ENCODE measurements at places on chromosomes 13 and 19.
A peak's percentile ranks its signal among the peaks of the same experiment; 100 is the strongest.

DNA sequence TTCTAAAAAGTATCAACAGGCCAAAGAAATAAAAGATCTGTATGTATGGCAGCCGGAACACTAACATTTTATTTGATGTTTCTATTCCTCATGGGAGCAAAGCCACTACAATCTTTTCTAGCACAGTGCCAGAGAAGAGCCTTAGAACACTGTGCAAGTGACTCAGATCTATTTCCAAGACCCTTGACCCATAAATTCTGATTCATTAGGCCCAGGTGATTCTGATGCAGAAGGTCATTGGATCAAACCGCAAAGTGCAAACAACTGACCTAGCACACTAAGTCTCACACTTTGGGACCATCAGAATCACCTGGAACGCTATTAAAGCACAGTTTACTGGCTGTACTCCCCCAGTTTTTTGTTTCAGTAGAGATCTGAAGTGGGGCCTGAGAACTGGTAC lies 87.6 kb downstream of the MYCBP2 start:
- DNase-seq, result no peak

GRCh38 chr19:49803529-49803856 lies 9.6 kb downstream of the FUZ start:
- no peak for DNase-seq

- DNase-seq, result no peak
These were observed 344.9 kb upstream of the KLF12 start for GRCh38 chr13:74479124-74479523.

DNA sequence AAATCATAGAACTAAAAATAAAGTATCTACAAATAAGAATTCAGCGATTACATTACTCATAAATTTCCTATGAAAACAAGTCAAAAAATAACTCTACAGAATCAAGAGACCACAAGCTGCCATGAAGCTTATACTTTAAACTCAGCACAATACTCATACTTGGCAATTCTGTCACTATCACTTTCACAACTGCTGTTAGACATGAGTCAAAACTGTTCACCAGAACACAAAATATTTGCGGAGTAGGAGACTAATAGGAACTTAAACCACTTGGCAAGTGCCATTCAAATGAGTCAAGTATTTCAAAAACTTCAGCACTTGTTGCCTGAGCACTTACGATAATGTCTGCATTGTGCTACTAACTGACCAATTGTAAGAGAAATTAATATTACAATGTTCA lies 387.8 kb upstream of the GPC6 start:
- DNase-seq, result no peak

DNA sequence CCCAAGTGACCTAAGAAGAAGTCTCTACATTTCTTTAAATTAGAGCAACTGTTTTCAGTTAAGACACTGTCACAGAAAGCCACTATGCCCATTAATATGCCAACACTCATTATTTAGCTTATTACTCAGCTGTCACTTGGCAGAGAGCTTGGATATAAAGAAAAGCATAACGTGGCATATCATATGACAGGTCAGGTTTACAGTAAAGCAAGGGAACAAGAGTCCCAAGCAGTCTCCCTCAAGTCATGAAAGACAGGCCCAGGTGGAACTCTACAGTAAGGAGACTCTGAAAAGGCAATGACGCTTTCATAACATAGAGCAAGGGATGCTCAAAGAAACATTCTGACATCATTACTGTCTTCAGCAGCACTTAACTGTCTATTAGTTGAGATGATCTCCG lies 6.3 kb downstream of the LHFPL6 start:
- no peak for DNase-seq

DNA sequence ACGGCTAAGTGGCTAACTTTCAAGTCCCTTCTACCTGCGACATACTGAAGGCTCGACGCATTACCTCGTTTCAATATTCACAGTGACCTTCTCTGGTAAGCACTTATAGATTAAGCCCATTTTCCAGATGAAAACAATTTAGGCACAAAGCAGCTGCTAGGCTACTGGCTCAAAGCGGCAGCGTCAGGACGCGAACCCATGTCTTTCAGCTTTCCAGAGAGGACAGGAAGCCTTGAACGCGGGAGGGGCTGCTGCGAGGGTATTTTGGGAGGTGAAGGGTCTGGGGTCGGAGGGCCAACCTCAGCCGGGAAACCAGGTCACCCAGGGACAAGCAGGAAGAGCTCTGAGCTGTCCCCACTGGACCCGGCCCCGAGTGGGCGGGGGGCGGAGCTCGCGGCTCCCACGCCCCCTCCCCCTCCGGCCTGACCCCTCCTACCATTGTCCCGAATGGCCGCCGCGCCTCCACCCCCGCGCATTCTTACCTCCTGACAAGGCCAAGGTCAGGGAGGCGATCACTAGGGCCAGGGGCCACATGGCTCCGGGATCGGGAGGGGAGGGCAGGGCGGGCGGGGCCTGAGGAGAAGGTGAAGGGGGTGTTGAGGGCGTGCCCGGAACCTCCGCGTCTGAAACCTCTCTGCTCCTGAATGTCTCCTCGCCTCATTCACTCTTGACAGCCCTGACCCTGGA lies at the start of gene KLK13:
KLK13 (minus strand) TSS at position 559 of the 687 bp plus-strand sequence; CDS start at position 534, 25 bp downstream.
- no peak for DNase-seq

DNA sequence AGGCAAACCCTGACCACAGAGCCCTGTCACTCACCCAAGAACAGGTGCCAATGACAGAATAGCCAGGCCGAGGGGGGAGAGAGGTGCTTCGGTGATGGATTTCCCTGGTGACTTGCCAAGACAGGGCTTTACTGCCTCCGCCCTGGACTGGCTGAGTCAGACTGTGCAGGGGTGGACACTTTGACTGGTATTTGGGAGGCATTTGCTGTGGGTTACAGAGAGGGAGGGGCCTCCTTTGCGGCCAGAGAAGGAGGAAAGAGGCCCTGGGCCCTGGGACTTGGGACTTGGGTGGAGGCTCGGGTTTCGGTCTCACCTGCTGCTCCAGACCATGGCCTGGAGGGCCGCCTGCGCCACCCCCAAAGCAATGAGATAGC lies 4.6 kb upstream of the EPS8L1 start:
- no peak for DNase-seq

- peak; percentile 44 for DNase-seq
These were observed 156.4 kb downstream of the MYO16 start for GRCh38 chr13:108785844-108786243.

- no peak for DNase-seq
These were observed 1442.6 kb downstream of the SLITRK5 start for GRCh38 chr13:89113744-89114143.

GRCh38 chr19:7677669-7678311 lies 900 bp downstream of the MCEMP1 start:
- DNase-seq, result no peak

DNA sequence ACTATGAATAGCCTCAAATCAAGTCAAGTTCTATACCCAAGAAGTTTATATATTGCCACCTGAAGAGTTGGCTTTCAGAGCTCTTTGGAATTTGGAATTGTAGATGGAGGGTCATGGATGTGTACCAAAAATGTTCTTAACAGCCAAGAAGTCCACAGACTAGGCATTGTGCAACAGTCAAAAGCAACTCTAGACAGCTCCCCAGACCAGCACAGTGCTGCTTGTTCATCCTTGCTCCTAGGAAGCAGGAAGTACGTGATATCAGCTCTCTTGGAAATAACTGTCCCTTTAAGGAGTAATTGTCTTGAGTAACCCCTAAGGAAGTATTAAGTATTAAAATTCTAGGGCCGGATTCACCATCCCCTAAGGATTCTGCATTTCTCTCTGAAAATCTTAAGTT lies 30.7 kb upstream of the IL17D start:
- DNase-seq, result no peak

DNA sequence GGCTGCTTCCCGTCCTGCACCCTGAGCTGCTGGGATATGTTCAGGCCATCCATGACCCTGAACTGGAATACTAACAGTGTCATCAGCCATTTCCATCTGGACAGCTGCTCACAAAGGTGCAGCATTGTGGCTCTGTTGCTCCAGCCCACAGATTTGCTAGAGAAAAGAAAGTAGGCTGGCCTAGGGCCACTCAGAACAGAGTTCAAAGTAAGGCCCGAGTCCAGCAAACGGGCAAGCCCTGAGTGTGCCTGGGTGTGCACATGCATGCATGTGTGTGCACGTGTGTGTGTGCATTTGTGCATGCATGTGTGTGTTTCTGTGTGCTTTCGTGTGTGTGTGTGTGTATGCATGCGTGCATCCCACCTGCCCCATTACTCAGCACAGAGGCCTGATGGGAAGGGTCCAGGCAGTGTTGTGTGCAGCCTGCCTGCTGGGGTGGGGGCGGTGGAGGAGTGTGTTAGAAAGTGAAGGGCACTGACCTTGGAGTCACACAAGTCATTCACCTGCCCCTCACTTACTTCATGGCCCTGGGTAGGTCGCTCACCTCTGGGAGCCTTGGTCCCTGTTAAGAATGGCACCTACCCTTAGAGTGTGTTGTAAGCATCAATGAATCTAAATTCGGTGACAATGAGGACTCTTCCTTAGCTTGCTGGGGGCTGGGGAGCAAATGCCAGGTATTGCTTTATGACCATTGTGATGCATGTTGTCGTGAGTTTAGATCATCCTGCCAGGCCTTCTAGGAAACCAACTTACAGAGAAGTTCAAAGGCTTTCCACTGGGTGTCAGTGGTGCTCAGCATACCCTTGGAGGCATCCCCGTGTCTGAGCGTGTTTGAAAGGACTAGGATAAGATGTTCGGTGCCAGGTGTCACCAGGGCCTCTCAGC lies 53.2 kb downstream of the GPR12 start:
- peak; percentile 68 for DNase-seq

DNA sequence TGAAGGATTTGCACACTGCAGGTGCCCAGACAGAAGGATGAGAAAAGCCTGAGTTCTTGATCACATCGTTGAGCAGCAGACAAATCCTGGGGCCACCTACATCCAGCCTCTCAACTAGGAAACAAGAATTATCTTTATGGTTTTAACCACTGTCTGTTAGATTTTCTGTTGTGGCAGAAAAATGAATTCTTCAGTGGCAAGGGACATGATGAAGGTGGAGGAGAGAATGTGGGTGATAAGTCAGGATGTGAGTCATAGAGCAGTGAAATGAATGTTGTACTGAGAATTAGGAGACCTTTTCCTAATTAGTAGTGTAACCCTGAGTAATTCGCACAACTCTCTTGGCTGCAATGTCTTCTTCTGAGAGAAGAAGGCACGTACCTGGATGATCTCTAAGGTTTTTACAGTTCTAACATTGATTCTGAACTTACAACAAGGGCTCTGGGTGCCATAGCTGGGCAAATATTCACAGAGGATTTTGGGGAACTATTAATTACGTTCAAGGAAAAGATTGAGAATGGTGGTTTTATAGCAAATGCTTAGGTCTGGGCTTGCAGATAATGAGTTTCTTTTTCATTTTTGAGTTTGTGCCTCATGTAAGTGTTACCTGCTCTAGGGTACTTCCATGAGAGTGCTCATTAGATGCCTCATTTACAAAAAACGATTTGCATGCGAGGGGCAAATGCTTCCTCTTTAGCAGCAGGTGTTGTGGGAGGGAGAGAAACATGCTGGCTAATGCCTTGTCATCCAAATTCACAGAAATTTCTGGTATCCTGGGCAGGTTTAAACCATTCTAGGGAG lies 111.0 kb upstream of the KL start:
- DNase-seq, result no peak

- no peak for DNase-seq
These were observed 57.8 kb downstream of the NDFIP2 start for GRCh38 chr13:79538757-79539156.

DNA sequence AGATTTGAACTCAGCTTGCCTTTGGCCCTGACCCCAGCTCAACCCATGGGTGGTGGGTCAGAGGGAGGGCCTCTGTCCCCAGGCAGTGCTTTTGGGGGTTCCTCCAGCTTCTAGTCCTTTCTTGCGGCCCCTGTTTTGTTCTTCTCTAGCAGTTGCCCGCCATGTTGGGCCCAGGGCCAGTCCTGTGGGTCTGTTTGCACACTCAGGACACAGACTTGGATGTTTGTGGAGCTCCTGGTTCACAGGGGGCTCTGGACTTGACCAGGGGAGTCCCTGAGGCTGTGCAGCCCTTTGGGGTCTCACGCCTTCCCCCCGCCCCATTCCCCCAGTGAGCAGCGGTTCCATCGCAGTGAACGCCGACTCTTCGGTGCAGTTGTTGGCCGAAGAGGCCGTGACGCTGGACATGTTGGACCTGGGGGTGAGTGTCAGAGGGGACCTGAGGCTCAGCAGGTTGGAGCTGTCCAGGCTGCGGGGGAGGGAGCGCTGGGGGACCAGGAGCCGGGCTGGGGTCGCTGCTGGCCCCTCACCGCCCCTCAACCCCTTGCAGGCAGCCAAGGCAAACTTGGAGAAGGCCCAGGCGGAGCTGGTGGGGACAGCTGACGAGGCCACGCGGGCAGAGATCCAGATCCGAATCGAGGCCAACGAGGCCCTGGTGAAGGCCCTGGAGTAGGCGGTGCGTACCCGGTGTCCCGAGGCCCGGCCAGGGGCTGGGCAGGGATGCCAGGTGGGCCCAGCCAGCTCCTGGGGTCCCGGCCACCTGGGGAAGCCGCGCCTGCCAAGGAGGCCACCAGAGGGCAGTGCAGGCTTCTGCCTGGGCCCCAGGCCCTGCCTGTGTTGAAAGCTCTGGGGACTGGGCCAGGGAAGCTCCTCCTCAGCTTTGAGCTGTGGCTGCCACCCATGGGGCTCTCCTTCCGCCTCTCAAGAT lies 2.5 kb downstream of the ATP5F1D start:
- DNase-seq, result no peak

GRCh38 chr13:97069050-97069815 lies 75.0 kb upstream of the OXGR1 start:
- no peak for DNase-seq

DNA sequence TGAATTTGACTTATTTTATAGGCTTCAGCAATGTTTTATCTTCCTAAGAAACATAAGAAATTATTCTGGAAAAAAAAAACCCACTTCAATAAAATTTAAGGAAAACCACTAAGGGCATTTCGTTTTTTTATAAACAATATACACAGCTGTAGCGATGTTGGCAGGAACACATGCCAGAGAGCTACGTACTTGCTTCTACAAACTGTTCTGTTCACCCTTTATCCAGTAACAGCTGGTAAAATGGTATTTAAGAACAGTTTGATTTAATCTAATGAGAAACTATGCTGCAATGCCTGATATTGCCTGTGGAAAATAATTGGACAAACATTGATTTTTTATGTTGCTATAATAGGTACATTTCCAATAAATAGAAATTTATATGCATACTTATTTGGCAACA lies 137.2 kb upstream of the DACH1 start:
- no peak for DNase-seq

- no peak for DNase-seq
These were observed 347.8 kb downstream of the ZNF536 start for GRCh38 chr19:30719999-30720345.

DNA sequence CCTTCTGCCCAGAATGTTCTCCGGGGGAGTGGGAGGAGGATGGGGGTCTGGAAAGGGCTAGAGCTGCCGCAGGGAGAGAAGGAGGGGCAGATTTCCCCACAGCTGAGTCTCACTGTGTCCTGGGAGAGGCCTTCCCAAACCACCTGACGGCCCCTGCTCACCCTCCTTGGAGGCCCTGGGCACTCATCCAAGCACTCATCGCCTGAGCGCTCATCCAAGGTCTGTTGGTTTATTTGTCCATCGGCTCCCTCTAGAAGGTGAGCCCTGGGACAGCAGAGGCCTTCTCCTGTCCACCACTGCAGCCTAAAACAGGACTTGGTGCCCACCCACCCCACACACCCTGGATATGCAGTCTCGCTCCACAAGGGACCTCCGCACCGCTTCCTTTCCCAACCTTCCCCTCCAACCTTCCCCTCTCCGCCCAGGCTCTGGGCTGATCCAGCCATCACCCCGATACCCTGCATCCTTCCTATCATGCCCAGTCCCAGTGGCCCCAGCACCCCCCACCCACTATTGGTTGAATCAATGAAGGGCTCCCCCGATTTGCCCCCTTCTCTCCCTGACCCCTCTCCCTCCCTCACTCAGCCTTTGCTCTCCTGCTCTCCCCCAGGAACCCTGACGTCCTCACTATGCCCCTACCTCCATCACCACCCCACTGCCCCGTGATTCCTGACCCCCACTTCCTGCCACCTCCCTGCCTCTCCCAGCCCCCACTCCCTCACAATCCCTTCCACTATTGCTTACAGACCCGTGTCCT lies 1.7 kb downstream of the UBXN6 start:
- DNase-seq, result peak; percentile 41

Data from NCI-H524 treated with DMSO at 0.1 percent for 48 hours (cell line).